ENCODE measurements at places on chromosomes 7 and 10.

GRCh38 chr10:17396004-17396403 is 58.4 kb downstream of the ST8SIA6 start:
- no peak for DNase-seq

GRCh38 chr7:73865738-73866445 is 4.9 kb downstream of the TMEM270 start:
- no peak for DNase-seq

DNA sequence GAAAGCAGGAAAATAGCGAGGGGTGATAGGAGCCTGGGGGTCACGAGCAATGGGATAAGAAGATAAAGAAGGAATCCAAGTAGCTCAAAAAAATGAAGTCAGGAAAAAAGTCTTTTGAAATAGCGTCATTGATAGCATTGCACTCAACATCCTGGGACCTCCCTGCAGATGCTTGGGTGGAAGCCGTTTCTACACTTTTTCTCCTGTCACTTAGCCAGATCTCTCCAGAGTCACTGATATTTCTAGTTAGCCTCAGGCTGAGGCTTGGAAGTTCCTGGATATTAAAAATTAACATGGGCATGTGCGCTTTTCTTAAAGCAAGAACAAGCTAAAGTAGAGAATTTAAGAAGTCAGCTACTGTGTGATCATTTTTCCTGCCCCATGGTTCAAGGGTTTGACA is 39.5 kb upstream of the CHST15 start:
- DNase-seq = no peak

GRCh38 chr7:136878878-136879277 is 10.4 kb downstream of the CHRM2 start:
- no peak for DNase-seq

GRCh38 chr10:100173035-100173434 is 12.8 kb downstream of the ERLIN1 start:
- DNase-seq = no peak

- DNase-seq = peak; percentile 2
Observed at GRCh38 chr7:23680414-23681405, 711 bp downstream of the FAM221A start.

DNA sequence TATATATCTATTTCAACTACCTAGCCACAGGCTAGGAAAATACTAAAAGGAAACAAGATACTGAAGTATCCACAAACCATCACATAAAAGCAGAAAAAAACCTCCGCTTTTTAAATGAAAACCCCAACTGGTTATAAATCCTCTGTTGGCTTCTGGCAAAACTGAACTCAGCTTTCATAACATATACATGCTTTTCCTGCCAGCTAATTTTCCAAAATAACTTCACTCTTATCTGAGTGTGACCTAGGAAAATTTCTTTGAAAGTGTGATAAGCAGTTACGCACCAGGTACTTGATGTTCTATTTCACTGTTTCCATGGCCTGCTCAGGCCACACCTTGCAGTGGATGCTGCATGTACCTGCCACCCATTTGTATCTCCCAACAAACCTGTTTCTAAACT is 11.8 kb downstream of the FAM3C start:
- no peak for DNase-seq

GRCh38 chr7:89809291-89809690 is 345.0 kb upstream of the STEAP1 start:
- DNase-seq = no peak

- no peak for DNase-seq
Observed at GRCh38 chr7:47982610-47983009, 3.2 kb upstream of the HUS1 start.

DNA sequence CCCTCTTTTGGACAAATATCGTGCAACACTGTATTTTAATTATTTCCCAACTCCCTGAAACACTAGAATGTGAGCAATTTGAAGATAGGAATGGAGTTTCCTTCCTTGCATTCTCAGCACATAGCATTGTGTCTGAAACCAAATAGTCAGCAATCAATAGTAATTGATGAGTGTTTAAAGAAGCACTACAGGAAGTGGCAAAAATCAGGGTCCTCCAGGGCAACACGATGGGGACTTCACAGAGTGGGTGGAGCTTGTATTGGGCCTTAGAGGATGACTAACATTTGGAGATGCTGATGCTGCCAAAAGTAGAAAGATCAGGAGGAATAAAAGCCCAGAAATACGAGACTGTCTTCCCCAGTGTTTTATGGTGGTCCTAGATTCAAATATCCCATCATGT is 94.9 kb downstream of the NPSR1 start:
- DNase-seq = no peak

- no peak for DNase-seq
Observed at GRCh38 chr10:12965571-12965970, 35.9 kb downstream of the CCDC3 start.

- DNase-seq = no peak
Observed at GRCh38 chr7:85833066-85833465, 646.2 kb upstream of the SEMA3D start.

- DNase-seq = no peak
Observed at GRCh38 chr10:27671821-27672220, 73.8 kb downstream of the MKX start.

DNA sequence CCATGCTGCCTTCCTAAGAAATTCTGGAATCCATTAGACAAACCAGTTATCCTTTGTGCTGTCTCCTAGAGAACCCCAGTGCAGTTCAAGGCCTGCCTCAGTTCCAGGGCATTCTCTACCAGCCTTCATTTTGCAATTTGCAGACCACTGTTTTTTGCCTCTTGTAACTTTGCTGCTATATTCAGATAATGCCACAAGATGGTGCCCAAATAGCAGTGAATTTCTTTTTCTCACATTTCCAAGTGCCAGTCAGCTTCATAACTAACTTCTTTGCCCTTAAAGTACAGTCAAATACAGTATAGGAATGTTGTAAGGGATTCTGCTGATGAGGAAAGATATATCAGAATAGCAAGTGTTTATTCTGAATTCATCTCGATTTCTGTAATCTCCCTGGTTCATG is 25.2 kb downstream of the LOXL4 start:
- no peak for DNase-seq

GRCh38 chr7:148478551-148478950 is 112.0 kb upstream of the C7orf33 start:
- no peak for DNase-seq

GRCh38 chr7:105389088-105389650 is 448 bp upstream of the SRPK2 start:
- no peak for DNase-seq

DNA sequence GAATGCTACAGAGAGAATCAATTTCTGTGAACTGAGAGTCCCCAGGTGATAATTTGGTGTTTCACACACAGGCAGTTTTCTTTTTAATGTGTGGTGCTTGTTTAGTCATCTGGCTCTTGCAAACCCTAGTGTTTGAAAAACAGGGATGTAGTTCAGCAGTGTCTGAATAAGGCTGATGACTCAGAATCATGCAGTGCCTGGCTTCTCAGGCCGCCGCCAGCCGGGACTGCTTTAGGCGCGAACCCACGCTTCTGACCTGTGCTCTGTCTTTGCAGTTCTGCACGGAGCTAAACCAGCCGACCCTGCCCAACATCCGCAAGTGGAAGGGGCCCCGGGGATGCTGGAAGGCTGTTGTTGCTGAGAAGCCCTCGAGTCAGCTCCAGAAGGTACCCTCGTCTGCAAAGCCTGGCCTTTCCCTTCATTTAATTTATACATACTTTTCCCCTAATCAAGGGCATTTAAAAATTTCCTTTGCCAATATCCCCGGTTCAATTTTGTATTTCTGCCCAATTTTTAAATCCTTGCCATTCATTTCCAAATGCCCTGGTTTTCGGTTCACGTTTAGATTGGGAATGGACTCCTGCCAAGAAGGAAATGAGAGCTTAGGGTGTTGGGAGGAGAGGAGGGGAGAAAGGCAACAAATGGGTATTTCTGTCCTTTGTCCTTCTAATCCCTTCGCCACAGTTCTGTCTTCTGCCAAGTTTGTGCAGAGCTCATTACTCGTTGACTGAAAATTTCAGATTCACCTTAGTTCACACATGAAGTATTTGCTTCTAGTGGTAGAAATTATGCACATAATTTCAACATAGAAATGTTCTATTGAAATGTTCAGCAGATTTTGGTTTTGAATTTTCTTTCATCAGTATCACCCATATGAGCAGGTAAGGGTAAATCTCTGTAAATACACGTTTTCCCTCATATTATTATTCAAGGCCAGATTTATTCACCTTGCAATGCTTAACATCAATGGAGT is 108.5 kb upstream of the ANLN start:
- no peak for DNase-seq

GRCh38 chr7:108239501-108240225 is 109.5 kb upstream of the LAMB4 start:
- no peak for DNase-seq

DNA sequence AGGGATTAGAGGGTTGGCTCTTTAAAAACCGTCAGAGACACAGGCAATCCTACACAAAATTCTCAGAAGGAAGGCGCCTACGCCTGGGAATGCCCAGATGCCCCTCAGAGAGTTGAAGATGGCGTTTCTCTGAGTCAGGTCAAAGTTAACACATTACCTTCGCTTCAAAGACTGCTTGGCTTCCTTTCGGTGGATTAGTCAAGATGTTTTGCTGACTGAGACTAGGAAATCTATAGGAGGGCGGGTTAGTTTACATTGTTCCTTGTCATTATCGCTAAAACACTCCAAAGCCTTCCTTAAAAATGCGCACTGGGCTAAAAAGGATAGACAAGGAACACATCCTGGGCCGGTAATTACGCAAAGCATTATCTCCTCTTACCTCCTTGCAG is 995 bp upstream of the CFTR start:
- no peak for DNase-seq

- DNase-seq = no peak
Observed at GRCh38 chr10:71750124-71750841, 23.0 kb downstream of the VSIR start.

DNA sequence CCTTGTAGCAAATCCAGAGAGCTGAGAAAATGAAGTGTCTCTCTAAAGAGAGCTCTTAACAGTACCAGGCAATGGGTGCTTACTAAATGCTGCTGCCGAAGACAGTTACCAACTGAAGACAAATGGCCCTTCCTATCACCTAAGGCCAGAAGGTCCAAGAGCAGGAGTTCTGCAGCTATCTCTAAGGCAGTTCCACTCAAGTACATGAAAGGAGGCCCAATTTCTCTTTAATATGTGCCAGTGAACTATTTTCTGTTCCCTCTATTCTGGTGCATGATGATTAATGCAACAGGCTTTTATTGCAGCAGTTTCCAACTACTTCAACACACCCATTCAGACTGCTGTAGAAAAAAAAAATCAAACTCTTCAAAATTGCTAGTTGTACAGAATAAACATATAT is 122.5 kb downstream of the SLC25A13 start:
- DNase-seq = no peak

GRCh38 chr7:131235489-131236317 is 92.0 kb upstream of the MKLN1 start:
- DNase-seq = peak; percentile 60

- DNase-seq = no peak
Observed at GRCh38 chr7:35725280-35725680, 30.3 kb upstream of the HERPUD2 start.

DNA sequence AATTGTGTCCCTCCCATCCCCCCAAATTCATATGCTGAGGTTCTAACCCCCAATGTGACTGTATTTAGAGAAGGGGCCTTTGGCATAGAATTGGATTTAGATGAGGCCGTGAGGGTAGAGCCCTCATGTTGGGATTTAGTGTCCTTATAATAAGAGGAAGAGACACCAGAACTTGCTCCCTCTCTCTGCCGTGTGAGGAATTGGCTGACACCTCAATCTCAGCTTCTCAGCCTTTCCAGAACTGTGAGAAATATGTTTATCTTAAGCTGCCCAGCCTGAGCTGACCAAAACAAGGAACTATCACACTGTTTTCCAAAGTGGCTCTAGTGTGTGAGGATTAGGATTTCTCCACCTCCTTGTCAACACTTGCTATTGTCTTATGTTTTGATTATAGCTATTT is 400.0 kb upstream of the FZD8 start:
- DNase-seq = no peak

DNA sequence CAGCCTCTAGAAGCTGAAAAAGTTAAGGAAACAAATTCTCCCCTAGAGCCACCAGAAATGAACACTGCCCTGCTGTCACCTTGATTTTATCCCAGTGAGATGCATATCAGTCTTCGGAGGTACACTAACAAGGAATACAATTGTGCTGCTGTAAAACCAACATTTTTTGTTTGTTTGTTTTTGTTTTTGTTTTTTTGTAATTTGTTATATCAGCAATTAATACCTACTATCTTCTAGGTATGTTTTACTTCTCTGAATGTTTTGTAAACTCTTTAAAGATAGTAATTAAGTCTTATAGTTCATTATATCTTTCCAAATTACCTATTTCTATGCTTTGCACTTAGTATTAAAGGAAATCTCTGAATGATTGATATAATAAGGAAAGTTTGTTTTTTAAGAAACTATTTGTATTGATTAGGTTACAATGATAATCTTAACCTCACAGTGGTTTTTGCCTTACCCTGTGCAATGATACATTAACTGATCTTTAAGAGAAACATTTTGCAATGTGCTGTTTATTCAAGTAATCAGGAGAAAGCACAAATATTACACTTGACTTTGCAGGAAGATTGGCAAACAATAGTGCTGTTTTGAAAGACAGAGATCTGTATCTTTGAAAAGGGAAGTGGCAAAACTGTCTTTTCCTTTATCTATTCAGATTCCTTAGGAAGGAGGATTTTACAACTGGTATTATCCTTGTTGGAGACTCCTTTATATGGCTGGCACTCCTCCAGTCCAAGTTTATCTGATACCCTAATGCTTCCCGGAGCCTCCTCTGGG is 11.3 kb upstream of the HGF start:
- no peak for DNase-seq

DNA sequence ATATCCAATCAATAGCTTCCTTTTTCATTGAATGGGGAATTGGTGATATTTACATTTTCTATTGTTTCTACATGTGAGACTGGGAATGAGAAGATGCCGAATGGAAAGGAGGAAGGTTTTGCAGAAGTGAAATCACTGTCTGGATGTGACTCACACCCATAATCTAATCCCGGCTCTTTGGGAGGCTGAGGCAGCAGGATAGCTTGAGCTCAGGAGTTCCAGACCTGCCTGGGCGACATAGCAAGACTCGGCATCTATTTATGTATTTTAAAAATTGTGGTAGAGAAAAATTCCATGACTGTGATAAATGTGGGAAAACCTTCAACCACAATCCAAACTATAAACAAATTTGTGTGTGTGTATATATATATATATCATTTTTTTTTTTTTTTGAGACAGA is 10.9 kb upstream of the FIS1 start:
- no peak for DNase-seq

- no peak for DNase-seq
Observed at GRCh38 chr7:94444813-94445212, 50.1 kb downstream of the COL1A2 start.

- DNase-seq = no peak
Observed at GRCh38 chr7:82362129-82362706, 81.4 kb downstream of the CACNA2D1 start.
